ENCODE measurements at places on chromosomes 1 and 21. TPM values are rescaled to one million over a fixed set of nuclear protein-coding genes. Genes with fewer than 3 reads are reported as not detected.

LYSMD1 gene
- 20.1 TPM for polyA plus RNA-seq

- no peak for DNase-seq
Observed at GRCh38 chr21:28429161-28429560, 563.5 kb downstream of the LTN1 start.

CHIA gene
- polyA plus RNA-seq, result not detected

DNA sequence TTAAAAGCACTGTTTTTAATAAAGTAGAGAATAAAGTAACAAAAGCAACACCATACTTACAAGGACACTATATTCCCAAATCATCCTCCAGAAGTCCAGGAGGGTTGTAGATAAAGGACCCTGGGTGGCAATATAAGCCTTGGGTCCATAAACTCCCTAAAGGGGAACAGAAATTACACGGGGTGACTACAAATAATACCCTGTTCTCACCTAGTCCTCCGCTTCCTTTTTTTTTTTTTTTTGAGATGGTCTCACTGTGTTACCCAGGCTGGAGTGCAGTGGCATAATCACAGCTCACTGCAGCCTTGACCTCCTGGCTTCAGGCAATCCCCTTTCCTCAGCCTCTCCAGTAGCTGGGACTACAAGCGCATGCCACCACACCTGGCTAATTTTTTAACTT, 13.1 kb downstream of the PTPN22 start:
- no peak for DNase-seq

DNA sequence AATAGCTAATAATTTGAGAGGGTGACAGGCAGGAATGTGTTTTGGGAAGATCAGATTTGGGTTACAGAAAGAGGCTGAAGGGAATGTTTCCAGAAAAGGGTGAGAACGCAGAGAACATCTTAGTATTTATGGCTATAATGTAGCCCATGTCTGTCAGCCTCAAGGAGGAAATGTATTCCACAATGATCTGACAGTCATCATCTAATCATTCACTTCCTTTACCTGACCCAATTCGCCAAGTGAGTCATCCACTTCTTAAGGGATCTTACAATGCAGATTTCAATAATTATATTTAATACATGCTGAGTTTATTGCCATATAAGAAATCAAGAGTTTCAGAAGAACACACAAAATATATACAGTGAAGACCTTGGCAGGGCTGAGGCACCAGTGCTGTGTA, 10.8 kb downstream of the TRIM45 start:
- no peak for DNase-seq

NES gene
- 150 TPM for polyA plus RNA-seq

DNA sequence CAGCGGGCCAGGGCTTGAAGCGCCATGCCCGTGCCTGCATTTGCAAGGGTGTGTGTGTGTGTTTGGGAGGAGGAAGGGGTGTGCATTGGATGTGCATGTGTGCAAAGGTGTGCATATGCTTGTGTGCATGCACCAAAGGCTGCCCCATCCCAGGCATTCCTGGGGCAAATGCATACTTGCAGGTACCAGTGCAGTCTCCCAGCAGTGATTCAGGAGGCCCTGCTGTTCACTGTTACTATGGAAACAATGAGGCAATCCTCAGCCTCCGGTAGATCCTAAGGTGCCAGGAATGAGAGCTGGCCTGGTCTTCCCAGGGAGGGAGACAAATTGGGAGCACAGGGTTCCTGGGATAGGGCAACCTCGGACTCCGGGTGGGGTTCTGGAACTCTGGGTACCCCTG, 7.5 kb upstream of the FNDC5 start:
- DNase-seq, result no peak

FCAMR gene
- 8.1 TPM for polyA plus RNA-seq

DNA sequence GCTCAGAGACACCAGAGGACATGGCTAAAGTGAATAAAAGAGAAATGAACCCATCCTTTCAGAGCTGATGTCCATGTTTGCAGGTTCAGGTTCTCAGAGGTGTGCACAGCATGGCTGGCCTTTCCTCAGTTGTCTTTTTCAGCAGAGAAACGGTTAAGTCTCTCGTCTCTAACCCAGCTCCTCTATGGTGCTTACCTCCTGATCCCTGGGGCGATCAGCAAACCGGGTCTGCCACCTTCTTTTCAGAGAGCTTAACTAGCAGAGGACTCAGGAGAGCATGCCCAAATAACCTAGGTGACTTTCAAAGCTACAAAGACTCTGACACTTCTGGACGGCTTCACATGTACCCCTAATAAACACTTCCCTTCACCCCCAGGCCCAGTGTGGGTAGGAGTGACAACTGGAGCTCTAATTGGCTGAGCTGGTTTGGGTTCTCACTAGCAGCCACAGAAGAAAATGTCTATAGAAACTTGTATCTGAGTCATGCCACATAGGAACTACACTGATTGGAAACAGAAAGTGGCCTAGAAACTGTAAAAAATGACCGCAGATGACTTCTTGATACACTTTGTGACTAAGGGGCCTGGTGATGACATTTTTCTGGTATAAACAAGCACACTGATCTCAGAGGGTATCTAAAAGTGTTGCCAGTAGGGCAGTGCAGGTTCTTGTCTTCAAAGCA, at the start of gene AIM2:
TSS of gene AIM2 (minus strand) at position 329 of the 682 bp plus-strand sequence. CDS start 3,267 bp downstream, outside the sequence.
- DNase-seq, result no peak

- DNase-seq, result no peak
Observed at GRCh38 chr1:2504225-2504948, 22.0 kb downstream of the PANK4 start.

DNA sequence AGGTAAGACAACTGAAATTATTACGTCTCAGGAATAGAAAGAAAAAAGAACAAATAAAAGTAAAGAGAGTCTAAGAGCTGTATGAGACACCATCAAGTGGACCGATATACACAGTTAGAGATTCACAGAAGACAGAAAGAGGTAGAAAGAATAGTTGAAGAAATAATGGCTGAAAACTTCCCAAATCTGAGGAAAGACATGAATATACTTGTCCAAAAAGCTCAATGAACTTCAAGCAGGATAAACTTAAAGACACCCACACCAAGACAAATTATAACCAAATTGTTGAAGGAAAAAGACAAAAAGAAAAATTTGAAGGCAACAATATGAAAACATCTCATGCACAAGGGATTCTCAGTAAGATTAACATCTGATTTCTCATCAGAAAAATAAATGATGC, 19.6 kb upstream of the WNT3A start:
- DNase-seq, result no peak

DNA sequence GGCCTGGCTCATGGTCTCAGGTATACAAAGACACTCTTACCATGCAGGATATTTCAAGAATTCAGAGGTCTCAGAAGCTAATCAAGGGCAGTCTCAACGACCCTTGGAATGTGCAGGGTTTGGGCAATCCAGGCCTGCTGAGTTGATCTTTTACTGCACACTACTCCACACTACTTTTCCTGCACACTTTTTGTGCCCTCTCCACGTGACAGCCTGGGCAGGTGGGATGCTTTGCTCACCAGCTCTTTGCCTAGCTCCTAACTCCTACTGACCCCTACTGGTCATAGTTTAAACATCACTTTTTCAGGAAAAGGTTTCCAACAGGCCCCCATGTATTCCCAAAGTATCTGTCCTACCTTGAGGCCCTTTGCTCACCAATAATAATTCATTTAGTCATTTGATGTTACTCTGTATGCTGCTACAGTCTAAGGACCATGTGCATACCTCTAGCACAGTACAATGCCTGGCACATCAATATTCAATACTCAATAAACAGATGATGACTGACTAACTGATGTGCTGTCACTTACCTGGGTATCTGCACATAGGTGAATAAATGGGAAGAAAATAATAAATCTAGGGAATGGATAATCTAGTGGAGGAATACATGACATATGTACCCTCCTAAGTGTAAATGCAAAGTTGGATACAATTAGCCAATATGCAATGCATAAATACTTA, 9.6 kb downstream of the DUSP23 start:
- DNase-seq, result peak; percentile 4

DNA sequence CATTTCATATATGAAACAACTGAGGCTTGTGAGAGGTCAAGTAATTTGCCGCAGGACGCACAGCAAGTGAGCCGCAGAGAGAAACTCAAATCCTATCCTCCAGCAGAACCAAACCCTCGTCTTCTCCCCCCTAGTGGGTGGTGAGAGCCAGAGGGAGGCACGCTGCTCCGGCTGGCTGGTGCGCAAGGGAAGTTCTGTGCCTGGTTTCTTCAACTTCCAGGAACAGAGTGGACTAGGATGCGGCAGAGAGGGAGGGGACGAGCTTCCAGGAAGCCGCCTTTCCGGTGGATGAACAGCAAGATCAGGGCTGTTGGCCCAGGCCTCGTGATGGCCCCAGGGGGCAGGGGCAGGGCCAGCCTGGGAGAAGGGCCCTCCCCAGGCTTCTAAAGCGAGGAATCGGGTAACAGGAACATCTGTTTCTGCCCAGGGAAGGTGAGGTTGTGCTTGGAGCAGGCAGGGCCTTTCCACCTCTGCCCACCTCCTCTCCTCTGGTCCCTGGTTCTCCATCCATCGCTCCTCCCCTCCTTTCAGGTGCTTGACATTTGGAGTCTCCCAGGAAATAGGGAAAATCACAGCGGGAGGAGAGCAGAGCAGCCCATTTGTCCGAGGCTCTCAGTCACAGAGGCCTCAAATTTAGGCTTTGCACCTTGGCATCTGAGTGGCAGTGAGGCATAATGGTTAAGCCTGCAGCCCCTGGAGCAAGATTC, 16.8 kb upstream of the PDIK1L start:
- no peak for DNase-seq

DNA sequence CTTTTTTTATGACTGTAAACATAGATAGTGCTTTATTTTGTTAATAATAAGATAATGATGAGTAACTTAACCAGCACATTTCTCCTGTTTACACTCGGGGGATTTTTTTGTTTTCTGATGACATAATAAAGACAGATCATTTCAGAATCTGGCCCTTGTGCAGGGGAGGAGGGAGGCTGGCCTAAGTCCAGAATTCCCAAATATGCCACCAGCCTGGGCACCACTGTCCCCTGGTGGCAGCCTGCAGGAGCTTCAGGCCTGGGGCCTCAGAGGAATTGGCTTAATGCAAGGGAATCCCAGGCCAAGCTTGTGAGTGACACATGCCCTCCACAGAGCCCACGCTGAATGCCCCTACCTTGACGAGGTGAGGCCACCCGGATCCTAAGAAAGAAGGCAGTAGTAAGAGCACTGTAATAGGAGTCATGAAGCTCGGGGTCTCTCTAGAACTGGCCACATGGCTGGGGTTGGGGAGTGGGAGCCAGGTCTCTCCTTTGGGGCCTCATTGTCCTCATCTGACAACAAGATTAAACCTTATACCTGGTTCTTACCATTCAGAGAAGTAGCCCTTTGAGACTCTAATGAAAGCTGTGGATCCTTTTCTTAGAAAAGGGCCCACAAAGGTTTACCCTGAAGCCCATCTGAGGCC, 24.1 kb downstream of the ETNK2 start:
- no peak for DNase-seq

DNA sequence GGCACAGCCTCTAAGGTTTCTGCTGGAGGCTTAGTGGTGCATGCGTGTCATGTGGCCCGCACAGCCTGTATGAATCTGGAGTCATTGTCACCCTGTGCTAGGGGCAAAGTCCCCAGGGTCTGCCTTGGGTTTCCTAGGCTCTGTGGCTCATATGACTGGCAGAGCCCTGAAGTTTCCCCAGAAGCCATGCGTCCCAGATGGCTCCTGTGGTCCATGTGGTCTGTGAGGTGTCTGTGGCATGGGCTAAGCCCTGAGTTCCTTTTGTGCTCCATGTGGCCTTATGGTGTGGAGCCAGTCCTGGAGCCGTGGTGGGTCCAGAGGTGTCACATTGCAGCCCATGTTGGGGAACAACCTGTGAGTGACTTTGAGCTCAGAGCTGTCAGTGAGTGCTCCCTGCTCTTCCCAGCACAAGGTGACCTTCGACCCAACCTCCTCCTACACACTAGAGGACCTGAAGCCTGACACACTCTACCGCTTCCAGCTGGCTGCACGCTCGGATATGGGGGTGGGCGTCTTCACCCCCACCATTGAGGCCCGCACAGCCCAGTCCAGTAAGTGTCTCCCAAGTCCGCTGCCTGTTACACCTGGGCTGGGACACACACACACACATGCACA, 57.8 kb upstream of the KDM4A start:
- DNase-seq, result no peak

KRTAP10-4 gene
- polyA plus RNA-seq, result not detected

GRCh38 chr1:20974069-20974468, 187.0 kb upstream of the HP1BP3 start:
- no peak for DNase-seq

- no peak for DNase-seq
Observed at GRCh38 chr1:218447010-218447689, 102.0 kb downstream of the TGFB2 start.

GRCh38 chr1:231626535-231626950, at the start of gene DISC1:
DISC1 (plus strand) TSS chr1:231626790; CDS start chr1:231626868, 78 bp downstream.
- peak; percentile 72 for DNase-seq

DNA sequence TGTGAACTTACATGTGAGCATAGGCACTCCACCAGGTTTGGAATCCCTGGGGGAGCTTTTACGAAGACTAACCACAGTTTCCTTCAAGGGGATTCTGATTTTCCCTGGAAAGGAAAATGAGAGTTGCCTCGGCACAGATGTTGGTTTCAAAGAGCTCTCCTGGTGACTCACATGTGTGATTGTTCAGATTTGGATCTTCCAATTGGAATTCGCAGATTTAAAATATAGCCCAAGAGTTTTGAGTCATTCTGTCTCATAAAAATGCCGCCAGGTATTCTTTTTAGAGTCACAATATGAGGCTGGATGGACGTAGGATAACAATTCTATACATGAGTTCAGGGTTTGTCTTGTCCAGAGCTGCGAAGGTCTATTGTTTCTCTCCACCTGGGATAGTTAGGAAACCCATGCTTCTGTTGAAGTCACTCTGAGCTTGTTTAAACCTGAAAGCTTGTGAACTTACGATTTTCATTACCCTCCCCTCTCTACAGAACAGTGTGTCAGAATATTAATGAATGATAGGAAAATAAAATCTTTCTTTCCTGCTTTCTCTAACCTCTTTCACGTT, 64.9 kb downstream of the TGFB2 start:
- no peak for DNase-seq

DNA sequence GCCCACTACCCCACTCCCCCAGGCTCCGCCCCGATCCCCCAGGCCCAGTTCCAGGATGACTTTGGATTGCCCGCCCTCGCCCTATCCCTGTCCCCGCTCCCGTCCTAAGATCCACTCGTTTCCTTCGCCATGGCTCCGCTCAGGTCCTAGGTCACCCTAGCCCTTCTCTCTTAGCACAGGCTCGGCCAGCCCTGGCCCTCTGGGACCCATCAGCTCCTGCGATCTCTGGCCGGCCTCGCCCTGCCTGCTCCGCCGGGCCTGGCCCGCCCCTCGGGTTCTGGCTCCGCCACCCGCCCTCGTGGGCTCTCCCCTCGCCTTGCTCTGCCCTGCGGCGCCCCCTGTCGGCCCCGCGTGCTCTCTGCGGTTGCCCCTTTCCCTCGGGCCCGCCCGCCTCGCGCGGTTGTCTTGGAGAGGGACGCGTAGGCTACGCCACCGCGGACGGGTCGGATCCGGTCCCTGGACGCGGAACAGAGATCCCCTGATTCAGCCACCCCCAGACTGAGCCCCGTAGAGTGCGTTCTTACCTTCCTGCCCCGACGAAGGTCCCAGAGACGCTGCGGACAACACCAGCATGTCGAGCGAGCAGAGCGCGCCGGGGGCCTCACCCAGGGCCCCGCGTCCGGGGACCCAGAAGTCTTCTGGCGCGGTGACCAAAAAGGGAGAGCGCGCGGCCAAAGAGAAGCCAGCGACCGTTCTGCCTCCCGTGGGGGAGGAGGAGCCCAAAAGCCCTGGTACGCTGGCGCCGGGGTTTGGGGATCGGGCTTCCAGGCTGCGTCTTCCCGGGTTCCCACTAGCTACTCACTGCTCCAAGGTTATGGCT, at the start of gene LRRC71:
TSS of gene LRRC71 (plus strand) at position 400 of the 820 bp plus-strand sequence. CDS start at position 572, 172 bp downstream.
- DNase-seq, result peak; percentile 74

IGSF21 gene
- 0.26 TPM for polyA plus RNA-seq

LCE1C gene
- not detected for polyA plus RNA-seq

Measured in renal cortex interstitium (tissue), 15 donors.